GM12865 (cell line): ENCODE measurements at places on chromosomes 5 and 9.

DNA sequence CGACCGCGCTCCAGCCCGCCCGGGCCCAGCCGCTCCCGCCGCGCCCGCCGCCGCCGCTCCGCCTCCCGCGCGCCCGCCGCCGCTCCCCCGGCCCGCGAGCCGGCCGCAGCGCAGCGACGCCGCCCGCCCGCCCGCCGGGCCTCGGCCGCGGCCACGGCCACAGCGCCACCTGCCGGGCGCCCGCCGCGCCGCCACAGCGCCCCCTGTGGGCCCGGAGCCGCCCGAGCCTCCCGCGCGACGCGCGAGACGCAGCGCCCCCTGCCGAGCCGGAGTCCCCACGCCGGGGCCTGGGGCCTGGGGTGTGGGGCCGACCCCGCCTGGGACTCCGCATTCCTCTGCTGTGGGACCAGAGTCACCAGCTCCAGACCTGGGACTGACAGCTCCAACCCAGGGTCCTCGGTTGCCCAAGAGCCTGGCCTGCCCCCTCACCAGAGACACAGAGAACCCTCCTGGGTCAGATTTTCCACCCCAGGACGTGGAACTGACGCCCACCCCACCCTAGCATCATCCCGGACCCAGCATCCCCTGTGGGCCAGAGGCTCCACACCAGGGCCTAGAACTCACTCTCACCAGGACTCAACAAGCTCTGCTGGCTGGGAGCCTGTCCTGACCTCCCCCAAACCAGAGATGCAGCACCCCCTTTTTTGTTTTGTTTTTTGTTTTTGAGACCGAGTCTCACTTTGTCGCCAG is at the start of gene RAPGEF1:
Gene RAPGEF1 (minus strand): TSS at position 118 of the 690 bp plus-strand sequence. CDS start 246 bp downstream, outside the sequence.
- peak; percentile 73 for DNase-seq

- no peak for DNase-seq
These were observed 122.1 kb upstream of the COL5A1 start for GRCh38 chr9:134519375-134520070.

- DNase-seq, result no peak
These were observed 1.9 kb upstream of the ANKS6 start for GRCh38 chr9:98798254-98798653.

DNA sequence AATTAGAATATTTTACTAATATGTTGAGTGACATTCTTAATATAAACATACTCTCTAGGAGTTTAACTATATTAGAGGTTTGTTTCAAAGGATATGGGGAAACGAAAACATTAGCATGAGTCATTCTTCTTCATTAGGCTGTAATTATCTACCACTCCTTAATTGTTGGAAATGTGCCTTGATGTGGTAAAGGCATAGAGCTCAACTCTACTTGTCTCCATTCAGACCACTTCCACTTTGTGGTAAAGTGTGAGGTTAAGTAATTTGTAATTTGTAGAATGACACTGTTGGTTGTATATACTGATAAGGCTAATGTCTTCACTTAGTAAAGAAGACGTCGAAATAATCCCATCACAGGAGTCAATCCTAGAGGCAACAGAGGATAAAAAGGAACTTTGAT is 58.1 kb downstream of the HAPLN1 start:
- DNase-seq, result peak; percentile 42

- no peak for DNase-seq
These were observed 8.3 kb downstream of the CIZ1 start for GRCh38 chr9:128182893-128183588.

DNA sequence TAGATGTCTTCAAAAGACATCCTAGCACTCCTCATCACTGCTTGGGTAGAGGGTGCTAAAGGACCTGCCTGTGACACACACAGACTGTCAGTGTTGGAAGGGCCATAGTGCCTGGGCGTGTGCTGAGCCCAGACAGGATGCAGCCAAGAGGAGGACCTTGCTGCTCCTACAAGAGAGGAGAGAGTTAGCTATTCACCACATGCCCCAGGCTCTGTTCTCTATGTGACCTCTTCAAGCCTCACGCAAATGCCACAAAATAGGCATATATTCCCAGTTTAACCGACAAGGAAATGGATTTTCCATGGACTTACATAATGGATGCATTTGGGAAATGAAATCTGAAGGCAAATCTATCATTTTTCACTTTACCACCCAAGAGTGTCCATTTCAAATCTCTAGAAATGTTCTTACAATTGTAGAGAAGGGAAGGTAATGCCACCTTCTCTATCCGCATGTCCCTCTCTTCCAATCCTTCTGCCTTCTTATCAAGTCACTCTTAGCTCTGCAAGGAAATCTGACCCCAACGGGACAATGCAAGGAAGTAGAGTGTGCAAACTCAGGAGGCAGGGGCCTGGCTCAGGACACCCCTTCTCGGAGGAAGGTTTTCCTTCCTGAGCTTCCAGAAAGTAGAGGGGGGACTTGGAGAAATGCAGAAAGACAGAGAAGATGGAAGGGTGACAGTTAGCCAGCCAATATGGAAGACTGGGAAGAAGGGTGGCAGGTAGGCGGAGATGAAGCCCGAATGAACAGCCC is 49.5 kb downstream of the TRIM32 start:
- DNase-seq, result no peak

DNA sequence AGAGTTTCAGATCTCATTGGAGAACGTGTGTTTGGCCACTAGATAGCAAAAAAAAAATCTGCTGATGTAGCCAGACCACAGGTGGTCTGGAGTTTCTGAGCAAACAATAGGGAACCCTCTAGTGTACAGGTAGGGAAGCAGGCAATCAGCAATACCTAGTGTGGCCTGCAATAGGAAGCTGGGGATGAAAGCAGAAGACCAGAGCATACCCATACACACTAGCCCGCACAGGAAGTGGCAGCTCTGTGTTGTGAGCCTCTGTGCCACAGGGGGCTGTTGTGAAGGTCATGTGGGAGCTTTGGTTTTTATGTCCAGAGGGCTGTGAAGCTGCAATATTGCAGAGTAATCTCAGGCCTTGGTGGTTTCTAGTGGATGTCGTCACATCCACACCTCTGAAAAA is 81.2 kb downstream of the MTAP start:
- DNase-seq, result peak; percentile 9

- no peak for DNase-seq
These were observed 99.8 kb upstream of the SARDH start for GRCh38 chr9:133837627-133838597.

- no peak for DNase-seq
These were observed 71.8 kb downstream of the C9orf50 start for GRCh38 chr9:129549139-129549538.

GRCh38 chr5:175893466-175893865 is 22.1 kb downstream of the CPLX2 start:
- no peak for DNase-seq

DNA sequence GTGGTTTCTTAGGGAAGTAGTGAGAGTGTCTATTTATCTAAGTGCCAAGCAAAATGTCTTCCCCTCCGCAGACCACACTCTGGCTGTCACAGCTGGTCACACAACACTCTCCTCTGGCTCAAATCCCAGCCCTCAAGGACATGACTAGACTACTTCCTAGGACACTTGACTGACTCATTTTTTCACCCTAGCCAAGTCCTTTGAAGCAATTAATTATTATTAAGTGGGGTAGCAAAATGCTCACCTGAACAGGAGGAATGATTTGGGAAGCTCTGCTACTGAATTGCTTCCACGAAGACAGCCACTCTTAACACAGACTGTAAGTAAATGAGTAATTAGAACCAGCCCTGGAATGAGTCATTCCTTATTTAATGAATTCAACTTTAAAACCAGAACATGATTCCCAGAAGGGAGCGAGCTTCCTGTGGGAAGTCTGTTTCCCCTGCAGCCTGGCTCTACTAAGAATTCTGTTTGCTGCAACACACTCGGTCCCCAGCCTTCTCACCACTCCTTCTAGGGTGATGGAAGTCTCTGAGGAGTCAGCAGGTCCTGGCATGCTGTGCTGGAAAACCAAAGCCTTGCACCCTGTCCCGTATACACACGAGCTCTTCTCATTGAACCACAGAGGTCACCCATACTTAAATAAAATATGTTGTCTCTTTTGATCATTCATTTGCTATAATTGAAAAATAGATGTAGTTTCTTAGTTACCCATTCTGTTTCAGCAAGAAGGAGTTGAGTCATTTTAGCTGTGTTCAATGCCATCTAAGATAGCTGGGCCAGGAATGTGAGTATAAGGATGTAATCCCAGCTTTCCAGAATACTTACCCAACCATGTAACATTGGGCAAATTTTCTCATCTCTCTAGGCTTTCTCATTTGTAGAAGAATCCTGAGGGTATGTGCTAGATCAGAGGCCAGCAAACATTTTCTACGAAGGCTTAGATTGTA is 218.6 kb upstream of the RASEF start:
- DNase-seq, result no peak

GRCh38 chr9:137683262-137683864 is 64.6 kb downstream of the EHMT1 start:
- DNase-seq, result no peak

GRCh38 chr5:56631719-56632118 is 183.6 kb upstream of the MAP3K1 start:
- no peak for DNase-seq

GRCh38 chr5:41347569-41347968 is 134.2 kb upstream of the C6 start:
- DNase-seq, result no peak

DNA sequence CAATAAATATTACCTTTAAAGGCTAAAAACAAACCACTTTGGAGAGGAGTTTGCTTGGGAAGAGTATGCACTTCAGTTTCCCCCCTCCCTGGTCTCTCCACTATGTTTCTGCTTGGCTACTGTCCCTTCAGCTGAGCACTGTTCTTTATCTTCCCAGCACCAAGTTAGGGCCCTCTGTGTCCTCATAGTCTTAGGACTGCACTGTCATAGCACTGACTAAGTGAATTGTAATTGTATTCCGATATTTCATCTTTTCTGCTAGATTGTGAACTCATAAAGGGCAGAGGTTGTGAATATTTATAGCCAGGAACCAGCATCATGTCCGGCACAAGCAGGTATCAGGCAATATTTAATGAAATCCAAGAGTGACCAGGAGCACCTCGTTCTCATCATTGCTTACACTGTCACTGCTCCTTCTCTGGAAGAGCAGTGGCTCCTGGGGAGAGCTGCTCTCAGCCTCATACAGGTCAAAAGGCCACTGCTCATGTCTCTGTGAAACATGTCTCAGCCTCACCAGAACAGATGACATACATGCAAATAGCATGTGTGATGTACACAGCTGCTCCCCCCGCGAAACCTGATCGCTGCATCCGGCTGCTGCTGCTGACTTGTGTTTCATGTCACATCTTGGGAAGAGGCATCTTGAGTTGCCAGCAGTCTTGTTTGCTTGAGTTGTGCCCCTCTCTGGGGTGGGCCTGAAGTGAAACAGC is 279.7 kb upstream of the MSX2 start:
- no peak for DNase-seq

- no peak for DNase-seq
These were observed 81.3 kb downstream of the PLAC8L1 start for GRCh38 chr5:146024034-146024433.

GRCh38 chr5:54285686-54286085 is 24.7 kb downstream of the ARL15 start:
- no peak for DNase-seq

DNA sequence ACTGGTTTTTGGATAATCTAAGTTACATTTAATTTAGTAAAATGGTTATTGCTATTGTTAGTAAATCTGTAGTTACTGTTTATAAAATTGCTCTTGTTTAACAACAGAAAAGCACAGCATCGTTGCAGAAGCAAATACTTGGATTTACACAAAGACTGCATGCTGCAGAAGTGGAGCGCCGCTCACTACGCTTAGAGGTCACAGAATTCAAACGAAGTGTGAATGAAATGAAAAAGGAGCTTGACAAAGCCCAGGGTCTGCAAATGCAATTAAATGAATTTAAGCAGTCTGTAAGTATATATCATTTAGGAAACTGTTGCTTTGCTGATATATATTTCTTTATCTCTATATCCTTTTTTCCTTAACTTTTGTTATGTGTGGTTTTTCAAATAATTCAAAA is 226.0 kb downstream of the CCDC171 start:
- DNase-seq, result no peak

- DNase-seq, result no peak
These were observed 18.3 kb downstream of the CMBL start for GRCh38 chr5:10289353-10289752.

DNA sequence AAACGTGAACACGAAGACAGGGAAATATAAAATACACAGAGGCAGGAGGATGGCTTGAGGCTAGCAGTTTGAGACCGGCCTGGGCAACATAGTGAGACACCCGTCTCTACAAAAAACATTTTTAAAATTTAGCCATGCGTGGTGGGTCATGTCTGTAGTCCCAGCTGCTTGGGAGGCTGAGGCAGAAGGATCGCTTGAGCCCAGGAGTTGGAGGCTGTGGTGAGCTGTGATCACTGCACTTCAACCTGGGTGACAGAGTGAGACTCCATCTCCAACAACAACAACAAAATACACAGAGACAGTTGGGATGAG is 55.1 kb downstream of the SUSD1 start:
- no peak for DNase-seq

GRCh38 chr9:11749396-11749795 is 943.8 kb upstream of the TYRP1 start:
- no peak for DNase-seq

- no peak for DNase-seq
These were observed 272.0 kb downstream of the MAN2A1 start for GRCh38 chr5:109961751-109962150.

DNA sequence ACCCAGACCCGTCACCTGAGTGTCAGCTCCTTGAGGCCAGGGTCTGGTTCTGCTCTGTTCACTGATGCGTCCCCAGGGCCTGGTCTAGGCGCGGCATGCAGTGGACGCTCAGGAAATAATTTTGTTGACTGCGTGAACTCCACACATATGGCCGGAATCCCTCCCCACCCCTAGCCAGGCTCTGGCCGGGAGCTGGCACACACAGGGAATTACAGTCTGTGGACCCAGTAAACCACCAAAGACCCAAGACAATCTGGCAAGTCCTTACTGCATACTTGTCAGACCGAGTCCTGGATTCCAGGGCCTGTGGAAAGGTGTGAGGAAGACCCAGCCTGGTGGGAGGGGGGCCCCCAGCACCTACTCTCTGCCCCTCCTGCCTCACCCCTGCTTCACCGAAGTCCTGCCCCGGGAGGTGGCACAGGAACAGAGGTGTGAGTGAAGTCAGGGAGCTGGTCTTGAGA is 113.0 kb upstream of the IER5L start:
- no peak for DNase-seq

DNA sequence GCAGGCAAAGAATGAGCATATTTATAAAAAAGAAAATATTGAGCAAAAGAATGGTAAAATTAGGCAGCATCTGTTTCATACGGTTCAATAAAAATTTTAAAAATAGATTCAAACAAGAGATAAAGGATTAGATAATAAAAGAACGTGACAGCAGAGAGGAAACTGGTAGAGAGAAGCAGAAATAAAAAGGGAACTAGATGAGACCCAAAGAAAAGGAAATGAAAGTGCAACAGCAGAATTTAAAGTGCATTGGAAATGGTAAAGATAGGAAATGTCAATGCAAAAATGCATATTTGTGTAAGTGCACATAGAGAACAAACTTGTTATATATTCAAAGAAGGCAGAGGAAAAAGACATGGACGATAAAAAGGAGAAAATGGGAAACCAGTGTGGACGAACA is 70.2 kb downstream of the SUSD1 start:
- DNase-seq, result no peak

DNA sequence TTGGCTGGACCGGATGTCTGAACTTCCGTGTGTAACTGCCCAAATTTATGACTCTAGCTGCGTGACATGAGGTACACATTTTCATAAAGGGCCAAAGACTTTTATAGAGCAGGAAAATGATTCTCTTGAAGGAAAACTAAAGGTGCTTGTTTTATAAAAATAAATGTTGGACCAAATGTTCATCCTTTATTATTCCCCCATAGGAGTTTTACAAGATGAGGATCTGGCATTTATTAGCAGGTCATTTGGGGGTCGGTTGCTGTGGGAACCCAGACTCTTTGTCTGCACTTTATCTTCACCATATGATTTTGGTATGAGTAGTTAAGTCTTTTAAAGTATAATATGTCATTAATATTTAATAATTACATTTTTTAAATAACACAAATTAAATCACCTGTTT is 571.2 kb downstream of the EFNA5 start:
- DNase-seq, result no peak
